GM20000 (cell line): ENCODE measurements at places on chromosomes 1 and 21.

GRCh38 chr21:36606287-36606982 lies 92.5 kb upstream of the SIM2 start:
- no peak for DNase-seq

- DNase-seq, result no peak
Observed at GRCh38 chr1:152959801-152960451, 10.5 kb upstream of the SPRR4 start.

GRCh38 chr1:4602462-4603294 lies 51.7 kb upstream of the AJAP1 start:
- no peak for DNase-seq

DNA sequence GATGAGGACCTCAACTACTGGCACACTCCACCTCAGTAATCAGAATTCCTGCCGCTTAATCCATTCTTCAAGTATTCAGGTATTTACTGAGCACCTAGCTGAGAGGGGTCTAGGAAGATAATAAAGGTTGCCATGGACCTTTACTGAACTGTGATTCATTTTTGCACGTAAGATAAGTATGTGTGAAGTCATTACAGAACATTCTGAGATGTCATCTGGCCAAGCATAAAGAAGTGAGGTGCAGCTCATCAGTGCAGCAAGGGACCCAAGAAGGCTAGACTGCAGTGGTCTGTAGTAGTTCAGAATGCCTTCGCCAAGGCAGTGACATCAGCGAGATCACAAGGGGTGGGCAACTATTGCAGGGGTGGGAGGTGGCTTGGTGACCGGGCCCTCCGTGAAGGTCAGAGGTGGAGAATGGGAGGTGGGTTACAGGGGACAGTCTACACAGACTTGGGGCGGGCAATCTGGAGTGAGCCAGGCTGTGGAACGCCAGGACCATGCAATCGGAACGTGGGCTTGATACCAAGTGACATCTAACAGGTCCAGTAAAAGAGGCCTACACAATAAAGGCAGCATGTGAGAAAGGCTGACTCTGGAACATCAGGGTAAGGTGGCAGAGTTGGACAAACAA lies 107.4 kb downstream of the SLC45A1 start:
- DNase-seq, result no peak

DNA sequence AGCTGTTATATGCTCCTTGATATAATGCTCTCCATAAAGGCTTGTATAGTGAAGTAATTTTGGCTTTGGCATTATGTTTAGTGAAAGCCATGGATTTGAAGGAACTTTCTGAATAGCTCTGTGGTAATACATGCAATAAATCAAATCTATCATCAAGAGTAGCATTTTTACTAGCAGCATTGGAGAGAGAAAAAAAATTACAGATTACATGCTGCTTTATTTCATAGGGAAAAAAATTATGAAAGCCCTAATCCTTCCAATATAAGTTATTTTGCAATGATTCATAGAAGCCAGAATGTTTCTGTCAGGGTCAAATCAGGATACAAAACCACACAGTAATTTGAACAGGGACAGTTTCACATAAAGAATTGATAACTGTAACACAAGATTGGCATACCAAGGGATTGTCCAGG lies 250.0 kb downstream of the SPATA17 start:
- DNase-seq, result no peak

- DNase-seq, result no peak
Observed at GRCh38 chr21:31903896-31904295, 31.1 kb downstream of the HUNK start.

- DNase-seq, result no peak
Observed at GRCh38 chr1:51623025-51623424, 6.1 kb downstream of the OSBPL9 start.

GRCh38 chr1:8902765-8903164 lies 24.3 kb upstream of the ENO1 start:
- no peak for DNase-seq

- DNase-seq, result no peak
Observed at GRCh38 chr21:28272272-28272992, 720.2 kb downstream of the LTN1 start.

- no peak for DNase-seq
Observed at GRCh38 chr1:18041102-18041501, 66.5 kb upstream of the IGSF21 start.

- DNase-seq, result no peak
Observed at GRCh38 chr1:246768403-246769020, 44.3 kb downstream of the SCCPDH start.

- peak; percentile 9 for DNase-seq
Observed at GRCh38 chr1:222582099-222582774, 7.5 kb downstream of the TAF1A start.

GRCh38 chr1:206909161-206909882 lies 12.1 kb downstream of the IL24 start:
- peak; percentile 42 for DNase-seq

DNA sequence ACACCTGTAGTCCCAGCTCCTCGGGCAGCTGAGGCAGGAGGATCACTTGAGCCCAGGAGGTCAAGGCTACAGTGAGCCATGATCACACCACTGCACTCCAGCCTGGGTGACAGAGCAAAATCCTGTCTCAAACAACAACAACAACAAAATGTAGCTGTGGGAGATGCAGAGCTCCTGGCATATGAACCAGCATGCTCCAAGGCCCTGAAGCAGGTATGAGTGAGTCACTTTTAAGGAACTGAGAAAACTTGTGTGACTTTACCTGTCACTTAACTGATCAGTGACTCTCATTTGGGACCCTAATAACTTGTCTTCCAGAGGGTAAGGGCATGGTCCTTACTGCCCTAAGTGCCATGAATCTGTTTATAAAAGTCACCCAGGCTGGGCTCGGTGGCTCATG lies 19.4 kb upstream of the TMEM222 start:
- DNase-seq, result no peak

- no peak for DNase-seq
Observed at GRCh38 chr1:111487133-111487532, 13.3 kb downstream of the C1orf162 start.

DNA sequence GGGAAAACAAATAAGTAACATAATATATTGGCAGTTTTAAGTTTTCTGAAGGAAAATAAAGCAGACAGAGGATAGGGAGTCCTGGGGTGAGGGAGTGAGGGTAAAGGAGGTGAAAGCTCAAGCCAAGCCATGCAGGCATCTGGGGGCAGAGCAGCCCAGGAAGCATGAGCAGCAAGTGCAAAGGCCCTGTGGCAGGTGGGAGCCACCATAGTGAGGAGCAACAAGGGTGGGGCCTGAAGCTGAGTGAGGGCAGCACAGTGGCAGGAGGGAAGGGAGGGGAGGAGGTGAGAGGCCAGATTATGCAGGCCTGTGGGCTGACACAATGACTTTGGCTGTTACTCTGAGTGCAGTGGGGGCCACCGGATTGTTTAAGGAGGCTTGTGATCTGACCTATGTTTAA lies 138.8 kb upstream of the TNR start:
- DNase-seq, result no peak

DNA sequence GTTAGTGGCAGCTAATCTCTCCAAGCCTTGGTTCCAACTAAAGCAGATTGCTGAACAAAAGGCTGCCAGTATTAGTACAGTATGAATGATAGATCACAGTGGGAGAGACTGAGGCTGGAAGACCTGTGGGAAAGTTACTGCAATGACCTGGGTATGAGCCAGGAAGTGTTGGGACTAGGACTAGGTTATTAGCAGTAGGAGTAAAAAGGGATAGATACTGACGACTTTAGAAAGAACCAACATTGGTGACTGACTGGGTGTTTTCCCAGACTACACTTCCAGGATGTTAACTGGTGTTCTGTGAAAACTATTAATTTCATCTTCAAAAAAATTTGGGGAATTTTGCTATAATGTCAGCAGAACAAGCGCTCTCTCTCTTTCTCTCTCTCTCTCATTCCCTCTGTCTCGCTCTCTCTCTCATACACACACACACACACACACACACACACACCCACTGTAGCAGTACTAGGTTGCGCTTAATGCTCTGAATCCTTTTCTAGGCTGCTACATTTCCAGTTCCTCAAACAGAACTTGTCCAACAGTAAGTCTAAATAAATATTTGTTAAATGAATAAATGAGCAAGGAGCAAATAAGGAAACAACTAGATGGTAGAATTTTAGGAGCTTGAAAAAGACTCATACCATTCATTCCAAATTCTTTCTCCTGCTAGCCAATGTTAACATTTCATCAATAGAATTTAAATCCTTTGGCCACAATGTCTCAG lies 47.6 kb upstream of the RGS8 start:
- no peak for DNase-seq

- no peak for DNase-seq
Observed at GRCh38 chr1:212503714-212504113, 71.0 kb downstream of the NENF start.

- DNase-seq, result peak; percentile 23
Observed at GRCh38 chr1:52603630-52604029, 1.5 kb downstream of the GPX7 start.

GRCh38 chr1:8152731-8153702 lies 126.9 kb upstream of the ERRFI1 start:
- DNase-seq, result no peak

- DNase-seq, result no peak
Observed at GRCh38 chr1:238406098-238406860, 515.6 kb upstream of the ZP4 start.

GRCh38 chr21:31847761-31848160 lies 25.1 kb upstream of the HUNK start:
- no peak for DNase-seq

DNA sequence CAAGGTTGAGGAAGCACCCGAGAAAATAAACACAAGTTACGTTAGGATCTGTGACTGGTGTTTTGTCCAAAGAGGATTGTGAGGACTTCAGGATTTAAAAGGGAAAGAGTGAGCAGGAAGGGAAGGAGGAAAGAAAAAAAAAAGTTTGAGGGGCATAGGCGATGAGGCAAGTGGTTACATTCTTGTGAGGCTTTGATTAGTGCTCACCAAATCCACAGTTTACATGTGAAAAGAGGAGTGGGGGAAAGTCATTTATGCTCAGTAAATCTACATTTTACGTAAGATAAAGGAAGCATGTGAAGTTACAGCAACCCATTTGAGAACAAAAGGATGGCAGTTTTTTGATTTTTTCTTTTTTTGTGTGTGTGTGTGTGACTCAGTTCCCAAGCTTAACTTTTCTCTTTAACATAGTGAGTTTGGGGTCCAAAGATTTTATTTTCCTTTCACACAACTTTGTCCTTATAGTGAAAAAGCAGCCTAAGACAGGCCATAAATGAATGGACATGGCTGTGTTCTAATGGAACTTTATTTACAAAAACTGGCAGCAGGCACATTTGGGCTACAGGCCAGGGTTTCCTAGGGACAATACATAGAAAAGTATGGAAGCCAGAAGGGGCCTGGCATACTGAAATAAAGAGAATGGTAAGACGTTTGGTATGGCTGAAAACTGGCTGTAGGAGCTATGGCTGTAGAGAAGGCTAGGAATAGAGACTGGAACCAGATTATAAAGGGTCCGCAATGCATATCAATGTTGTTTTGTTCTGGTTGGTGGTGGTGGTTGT lies 121.7 kb downstream of the FGGY start:
- no peak for DNase-seq

DNA sequence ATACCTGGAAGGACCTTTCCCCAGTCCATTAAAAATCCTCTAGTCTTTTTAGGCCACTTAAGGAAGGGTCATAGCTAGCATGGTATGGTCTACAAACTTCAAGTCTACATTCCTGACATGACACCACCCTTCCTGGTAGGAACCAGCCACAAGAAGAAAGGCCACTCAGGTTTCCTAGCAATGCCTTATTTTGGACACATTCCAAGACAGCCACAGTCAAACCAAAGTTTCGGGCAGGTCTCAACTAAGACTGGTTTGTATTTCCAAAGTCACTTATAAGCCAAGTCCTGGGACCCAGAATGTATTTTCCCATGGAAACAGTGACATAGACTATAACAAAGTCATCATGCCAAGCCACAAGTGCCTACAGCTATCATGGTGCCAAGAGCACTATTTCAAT lies 50.6 kb upstream of the SLC44A3 start:
- DNase-seq, result no peak

- DNase-seq, result no peak
Observed at GRCh38 chr1:12422488-12422887, 192.7 kb downstream of the VPS13D start.

GRCh38 chr1:116361648-116362047 lies 11.4 kb upstream of the ATP1A1 start:
- no peak for DNase-seq

DNA sequence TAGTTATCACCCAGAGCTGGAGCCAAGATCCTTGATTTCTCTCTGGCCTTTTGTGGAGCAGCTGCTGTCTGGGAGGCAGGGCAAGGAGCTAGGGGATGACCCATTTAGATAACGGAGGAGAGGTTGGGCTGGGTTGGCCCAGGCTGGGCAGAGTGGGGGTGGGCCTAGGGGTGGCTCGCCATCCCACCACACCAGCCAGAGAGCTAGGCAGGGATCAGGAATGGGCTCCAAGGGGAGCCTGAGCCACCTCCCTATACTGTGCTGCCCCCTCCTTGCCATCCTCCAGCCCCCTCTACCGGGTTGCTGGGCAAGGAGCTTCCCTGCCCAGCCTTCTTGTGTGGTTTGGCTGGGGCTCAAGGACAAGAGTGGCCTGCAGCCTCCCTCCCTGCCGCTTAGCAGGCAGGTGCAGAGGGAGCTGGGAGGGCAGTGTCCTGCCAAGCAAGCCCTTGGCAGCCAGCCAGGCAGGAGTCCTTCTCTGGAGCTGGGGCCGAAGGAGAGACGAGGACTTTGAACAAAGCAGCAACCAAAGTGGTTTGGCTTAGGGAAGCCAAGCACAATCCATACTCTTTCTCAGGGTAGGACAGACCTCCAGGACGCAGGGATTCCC lies 4.1 kb downstream of the NUAK2 start:
- DNase-seq, result no peak

GRCh38 chr1:72442262-72442661 lies 159.9 kb upstream of the NEGR1 start:
- no peak for DNase-seq

- DNase-seq, result no peak
Observed at GRCh38 chr1:45410850-45411509, 70.7 kb upstream of the MUTYH start.

DNA sequence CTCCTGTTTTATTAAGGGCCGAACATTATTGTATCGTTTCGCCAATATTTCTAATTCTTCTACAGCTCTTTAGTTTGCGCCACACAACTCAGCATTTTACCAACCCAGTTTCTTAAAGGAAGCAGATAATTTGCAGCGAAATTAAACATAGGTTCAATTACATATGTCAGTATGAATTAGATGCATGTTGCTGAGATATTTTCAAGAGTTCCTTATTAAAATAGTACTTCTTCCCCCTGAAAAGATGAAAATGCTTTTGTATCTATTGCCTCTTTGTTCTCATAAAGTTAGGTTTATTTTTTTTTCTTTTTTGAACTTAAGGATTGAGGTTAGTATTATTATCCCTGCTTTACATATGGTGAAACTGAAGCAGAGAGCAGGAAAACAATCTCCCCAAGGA lies 183.5 kb upstream of the C1orf105 start:
- no peak for DNase-seq

DNA sequence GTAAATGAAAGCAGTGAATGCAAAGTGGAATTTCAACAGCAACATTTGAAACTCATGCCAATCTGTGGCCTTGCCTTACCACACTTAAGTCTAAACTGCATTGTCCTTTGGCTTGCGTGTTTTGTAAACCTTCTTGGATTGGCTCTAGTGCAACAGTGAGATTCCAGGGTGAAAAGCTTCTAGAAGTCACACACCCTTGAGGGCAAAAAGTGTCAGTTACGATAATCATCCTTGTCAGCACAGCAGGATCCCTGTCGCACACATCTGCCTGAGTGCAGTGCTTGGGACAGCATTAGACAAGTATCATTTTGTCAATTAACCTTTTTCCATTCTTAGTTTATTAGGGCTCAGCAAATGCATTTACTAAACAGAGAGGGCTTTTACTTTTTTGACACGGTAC lies 243.4 kb upstream of the PTBP2 start:
- no peak for DNase-seq

- DNase-seq, result no peak
Observed at GRCh38 chr1:245285168-245285567, 130.4 kb downstream of the KIF26B start.

- DNase-seq, result peak; percentile 36
Observed at GRCh38 chr1:31239653-31240241, at the start of gene NKAIN1. NKAIN1 (minus strand) TSS chr1:31239887; CDS start chr1:31239547, 340 bp downstream.
